Activated T-cell treated with anti-CD3 and anti-CD28 coated beads for 48 hours (primary cell): ENCODE measurements at places on chromosomes 2 and 18.
A peak's percentile ranks its signal among the peaks of the same experiment; 100 is the strongest.

DNA sequence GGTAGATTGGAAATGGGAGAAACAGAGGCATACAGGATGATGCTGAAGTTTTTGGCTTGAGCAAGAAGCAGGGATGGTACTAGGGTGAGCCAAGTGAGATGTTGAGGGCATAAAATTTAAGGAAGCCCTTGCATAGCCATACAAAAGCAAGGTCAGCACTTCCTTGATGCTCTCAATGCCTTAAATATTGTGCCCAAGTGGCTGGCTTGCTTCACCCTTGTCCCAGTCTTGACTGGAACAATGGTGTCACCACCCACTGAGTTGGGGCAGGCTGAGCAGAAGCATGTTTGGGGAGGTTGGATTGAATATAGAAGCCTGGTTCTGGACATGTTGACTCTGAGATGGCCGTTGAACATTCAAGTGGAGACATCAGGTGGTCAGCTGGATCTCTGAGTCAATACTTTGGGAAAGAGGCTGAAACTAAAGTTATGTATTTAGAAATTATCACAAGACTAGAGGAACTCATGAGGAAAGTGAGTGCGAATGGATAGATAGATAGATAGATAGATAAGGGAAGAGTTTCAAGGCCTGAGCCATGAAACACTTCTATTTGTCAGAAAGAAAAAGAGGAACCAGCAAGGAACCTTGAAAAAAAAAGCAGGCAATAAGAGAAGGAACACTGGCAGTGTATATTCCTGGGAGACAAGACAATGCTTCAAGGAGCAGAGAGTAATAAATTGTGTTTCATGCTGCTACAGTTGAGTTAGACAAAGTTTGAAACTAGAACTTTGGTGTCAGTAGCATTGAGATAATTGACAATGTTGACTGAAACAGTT is 43.0 kb upstream of the HNMT start:
- no peak for DNase-seq

- no peak for DNase-seq
Observed at GRCh38 chr18:57809190-57809589, 6.1 kb upstream of the ATP8B1 start.

DNA sequence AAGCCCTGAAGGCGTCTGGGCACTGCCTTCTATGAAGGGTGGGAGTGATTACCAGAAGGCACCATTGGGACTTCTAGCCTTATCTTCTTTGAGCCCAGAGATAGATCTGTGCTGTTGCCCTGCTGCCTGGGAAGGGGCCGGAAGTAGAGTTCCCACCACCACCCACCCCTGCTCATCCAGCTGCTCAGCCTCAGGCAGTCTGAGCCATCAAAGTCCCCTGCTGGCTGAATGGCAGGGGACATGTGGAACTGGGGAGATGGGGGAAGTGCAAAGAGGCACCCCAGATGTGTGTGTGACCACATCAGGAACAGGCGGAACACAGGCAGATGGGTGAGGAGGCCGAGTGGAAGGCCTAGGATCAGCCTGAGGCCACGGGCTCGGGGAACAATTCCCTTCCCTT is 3.3 kb upstream of the WNT10A start:
- DNase-seq = no peak

DNA sequence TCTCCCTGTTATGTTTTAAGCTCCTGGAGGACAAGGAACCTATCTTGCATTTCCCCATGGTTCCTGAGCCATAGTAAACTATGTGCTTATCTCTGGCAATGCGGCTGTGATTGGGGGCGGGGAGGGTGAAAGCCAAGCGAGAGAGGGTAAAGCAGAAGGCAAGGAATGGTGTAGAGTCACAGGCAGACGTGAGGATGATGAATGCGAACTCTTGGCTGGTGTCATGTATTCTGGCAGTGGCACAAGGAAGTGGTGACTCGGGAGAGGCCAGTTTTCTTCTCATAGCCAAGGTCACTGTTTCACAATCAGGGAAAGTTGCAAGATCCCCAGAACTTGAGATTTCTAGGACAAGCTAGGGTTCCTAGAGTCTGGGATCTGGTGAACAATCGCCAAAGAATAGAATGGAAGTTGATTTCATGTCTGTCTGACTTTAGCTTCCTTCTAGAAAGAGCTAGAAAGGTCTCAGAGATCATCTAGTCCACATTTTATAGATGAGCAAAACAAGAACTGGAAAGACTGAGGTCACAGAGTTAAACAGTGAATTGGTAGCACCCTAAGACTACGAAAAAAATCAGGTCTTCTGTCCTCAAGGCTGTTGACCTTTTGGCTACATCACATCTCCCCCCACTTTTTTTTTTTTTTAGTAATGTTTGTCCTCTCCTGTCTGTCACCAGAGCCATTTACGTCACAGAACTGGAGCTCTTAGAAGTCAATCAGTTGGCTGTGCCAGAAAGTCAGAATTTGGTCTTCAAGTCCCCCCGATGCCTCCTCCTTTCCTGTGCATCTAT is 137.0 kb downstream of the BCL11A start:
- DNase-seq = no peak

DNA sequence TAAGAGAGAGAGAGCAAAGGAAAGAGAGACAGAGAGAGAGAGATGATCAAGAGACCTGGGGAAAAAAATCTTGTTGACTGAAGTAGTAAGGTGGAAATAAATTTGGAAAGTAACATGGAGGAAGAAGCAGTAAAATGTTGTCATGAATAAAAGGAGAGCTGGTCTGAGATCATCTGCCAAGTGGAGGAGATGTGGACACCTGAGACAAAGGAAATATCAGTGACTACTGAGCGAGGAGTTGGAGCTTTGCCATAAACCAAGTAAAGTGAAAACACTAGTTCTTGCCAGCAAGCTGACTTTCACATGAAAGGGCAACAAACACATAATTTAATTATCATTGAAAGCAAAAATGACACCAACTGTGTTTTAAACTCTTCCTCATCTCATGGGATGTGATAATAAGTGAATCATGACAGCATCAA is 49.0 kb upstream of the DSG1 start:
- no peak for DNase-seq

DNA sequence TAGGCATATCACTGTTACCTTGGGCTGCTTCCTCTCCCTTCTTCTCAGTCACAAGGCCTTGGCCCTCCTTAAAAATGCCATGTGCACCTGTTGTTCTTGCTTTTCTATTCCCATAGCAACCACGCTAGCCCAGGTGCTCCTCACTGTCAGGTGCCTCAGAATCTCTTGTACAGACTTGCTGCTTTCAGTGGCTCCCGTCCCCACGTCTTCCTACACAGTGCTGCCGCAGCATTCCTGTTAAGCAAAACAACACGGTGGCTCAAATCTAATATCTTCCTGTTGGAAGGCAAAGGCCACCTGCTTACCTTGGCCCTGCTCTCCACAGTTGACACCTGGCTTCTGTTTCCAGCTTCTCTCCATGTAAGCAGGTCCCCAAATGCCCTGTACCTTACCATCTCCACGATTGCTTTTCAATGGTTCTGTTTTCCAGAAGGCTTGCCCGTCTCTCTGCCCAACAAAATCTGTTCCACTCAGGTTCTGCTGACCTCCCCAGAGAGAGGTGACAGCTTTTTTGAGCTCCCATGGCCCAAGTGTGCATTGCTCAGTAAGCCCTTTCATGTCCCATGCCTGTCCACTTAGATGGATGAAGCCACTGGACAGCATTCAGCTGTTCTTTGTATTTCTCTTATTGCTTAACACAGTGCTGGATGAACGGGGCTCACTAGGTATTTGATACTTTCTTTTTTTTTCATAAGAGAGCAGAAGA is 240.4 kb downstream of the PRKCE start:
- no peak for DNase-seq

DNA sequence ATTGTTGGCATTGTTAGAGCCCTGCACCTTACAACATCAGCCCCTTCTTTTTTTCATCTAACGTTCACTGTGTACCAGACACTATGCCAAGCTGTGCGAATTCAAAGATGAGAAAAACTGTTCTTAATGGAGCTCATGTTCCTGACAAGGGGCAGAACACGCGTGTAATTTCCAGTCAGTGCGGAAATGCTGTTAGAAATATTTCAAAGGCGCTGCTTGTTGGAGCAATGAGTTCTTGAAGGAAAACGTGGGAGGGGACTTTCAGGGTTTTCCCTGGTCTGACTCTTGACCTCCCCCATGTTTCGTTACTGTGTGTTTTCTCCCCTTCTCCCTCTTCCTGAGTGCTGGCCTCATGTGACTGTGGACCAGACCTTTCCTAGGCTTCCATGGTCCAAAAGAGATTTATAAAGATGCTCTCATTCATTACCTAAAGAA is 1.5 kb downstream of the MTHFD2 start:
- no peak for DNase-seq

DNA sequence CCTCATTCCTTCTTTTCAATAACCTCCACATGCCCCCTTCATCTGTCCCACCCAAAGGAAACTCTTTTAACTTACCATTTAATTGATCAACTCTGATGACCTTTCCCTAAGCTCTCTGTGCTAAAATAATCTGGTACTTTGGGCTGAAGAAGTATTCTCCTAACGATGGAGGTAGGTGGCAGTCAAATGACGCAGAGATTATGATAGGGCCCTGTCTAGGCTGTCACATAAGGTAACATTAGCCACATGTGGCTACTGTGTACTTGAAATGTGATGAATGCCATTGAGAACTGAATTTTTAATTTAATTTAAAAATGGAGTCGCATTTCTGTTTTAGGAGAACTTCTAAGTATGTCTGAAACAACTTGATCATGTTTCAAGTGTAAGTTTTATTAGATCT is 140.5 kb upstream of the TNP1 start:
- no peak for DNase-seq

GRCh38 chr2:43071599-43072550 is 154.5 kb downstream of the ZFP36L2 start:
- DNase-seq = no peak

DNA sequence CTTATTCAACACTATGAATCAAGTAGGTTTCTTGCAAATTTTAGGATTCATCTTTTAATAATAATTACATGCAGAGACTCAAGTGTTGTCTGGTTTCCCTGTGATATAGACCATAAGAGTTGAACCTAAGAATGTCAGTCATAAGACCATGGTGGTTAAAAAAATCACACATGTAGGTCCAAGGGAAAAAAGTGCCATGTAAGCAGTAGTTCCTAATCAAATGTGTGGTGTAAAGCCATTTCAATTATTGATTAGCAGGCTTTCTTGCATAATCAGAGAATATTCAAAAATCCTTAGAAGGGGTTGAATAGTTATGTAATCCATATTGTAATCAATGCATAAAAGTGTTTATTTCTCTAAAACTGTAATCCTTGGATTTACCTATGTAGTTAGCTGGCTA is 93.8 kb downstream of the DCC start:
- no peak for DNase-seq

DNA sequence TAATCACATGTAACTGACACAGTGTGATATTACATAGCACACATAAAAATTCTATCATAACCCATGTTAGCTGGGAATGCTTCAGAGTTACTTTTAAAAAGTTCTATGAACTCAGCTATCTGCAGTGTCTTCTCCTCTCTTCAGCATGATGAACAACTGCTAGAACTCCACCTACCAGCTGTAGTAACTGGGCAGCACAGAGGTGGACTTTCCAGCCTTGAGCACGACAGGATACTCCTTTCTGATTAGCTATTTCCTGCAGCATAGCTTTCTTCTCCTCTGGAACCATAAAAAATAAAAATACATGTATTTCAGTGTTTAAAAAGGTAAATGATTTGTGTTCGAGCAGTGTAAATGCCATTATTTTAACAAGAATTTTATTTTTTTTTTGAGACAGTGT is 59.5 kb upstream of the AMMECR1L start:
- DNase-seq = no peak

DNA sequence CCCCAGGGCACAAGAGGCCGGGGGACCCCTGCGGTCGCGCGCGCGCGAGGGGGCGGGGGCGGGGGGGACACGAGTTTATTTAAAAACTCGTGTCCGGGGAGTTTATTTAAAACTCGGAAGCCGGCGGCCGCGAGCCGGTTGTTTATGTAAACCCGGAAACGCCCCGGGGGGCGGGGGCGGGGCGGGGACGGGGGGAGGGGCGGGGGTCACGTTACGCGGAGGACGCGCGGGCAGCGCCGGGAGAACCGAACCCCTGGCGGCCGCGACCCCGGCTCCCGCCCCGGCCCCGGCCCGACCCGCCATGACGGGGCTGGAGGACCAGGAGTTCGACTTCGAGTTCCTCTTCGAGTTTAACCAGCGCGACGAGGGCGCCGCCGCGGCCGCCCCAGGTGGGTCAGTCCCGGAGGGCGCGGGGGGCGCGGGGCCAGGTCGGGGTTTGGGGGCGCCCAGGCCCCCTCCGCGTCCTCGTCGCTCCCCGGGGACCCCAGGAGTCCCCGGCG is 4.4 kb downstream of the NFATC1 start:
- peak; percentile 68 for DNase-seq

- no peak for DNase-seq
Observed at GRCh38 chr18:8107426-8107825, 501.8 kb upstream of the RAB12 start.

GRCh38 chr2:12428786-12429185 is 287.9 kb upstream of the TRIB2 start:
- no peak for DNase-seq

- DNase-seq = no peak
Observed at GRCh38 chr18:23257686-23258565, 122.6 kb downstream of the CABLES1 start.

DNA sequence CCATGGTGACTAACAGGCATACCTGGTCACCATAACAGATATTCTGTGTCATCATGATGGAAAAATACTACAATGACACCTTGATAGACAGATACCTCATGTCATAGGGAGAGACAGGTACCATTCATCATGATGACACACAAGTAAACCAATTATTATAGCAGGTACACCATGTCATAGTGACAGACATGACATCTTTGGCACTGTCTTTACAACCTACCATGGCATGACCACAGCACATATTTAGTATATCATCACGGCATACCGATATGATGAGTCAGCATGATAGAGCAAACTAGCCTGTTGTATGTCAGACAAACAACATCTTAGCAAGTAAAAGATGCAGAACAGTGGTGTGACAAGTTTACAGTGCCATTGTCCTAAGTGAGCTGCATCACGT is 101.3 kb upstream of the KLHL29 start:
- no peak for DNase-seq

- no peak for DNase-seq
Observed at GRCh38 chr2:170310876-170311502, 133.0 kb downstream of the MYO3B start.

DNA sequence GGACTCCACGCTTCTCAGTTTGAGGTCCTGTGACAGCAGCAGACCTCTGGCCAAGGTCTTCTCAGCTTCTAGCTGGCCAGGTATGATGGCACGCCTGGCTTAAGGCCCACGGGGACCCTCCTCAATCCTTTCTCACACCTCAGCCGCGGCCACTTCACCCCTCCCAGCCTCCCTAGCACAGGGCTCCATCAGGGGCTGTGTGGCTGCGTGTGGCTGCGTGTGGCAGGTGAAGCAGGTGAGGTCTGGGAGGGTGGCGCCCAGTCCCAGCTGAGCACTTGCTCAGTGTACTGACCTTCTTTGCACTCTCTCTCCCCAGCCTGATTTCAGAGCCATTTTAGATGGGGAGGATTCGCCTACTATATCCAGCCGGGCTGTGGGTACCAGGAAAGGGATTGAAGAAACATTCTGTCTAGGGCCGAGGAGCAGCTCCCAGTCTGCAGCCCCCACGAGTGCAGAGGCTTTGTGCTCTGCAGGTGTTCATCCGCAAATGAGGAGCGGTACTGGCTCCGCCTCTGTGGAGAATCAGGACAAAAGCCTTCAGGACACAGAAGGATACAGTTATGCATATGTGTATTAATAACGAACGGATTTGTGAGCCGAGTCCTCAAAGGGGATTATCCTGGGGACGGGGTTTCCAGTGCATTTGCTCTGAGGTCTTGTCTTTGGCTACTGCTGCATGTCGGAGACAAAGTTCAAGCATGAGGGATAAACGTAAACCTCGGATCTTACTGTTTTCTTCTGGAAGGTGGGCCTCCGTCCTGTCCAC is 236.9 kb upstream of the RAB6C start:
- no peak for DNase-seq

GRCh38 chr2:210617732-210618330 is 61.4 kb downstream of the CPS1 start:
- DNase-seq = no peak

- no peak for DNase-seq
Observed at GRCh38 chr18:35088921-35089320, 47.7 kb downstream of the MAPRE2 start.
